ENCODE measurements at places on chromosomes 12 and 14.

DNA sequence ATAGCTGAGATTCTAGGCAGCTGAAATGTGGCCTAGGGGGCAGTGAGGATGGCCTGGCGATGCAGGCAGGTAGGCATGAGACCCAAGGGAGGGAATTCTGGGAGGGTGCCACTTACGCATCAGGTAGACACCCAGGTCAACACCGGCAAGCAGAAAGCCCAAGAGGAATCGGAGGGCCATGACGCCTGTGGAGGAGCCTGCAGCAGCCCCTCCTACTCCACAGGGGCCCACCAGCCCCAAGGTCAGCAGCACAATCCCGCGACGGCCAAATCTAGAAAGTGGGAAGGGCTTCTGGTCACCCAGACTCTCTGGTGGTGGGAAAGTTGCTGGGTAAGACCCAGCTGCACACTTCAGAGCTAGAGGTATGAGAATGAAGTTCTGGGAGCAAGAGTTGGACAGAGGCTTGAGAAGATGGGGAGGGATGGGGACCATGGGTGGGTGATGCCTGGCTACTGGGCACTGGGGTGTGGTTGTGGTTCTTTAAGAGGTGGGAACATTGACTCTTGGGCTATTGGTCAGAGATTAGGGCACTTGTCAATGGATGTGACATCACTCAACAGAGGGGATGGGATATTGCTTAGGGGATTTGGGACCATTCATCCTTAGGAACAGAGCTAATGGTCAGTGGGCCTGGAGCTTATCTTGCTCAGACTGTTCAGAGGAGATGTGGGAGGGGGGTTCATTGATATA is 3.4 kb downstream of the SLC22A17 start:
- DNase-seq = no peak

GRCh38 chr12:102879144-102879763 is 37.8 kb downstream of the PAH start:
- no peak for DNase-seq

DNA sequence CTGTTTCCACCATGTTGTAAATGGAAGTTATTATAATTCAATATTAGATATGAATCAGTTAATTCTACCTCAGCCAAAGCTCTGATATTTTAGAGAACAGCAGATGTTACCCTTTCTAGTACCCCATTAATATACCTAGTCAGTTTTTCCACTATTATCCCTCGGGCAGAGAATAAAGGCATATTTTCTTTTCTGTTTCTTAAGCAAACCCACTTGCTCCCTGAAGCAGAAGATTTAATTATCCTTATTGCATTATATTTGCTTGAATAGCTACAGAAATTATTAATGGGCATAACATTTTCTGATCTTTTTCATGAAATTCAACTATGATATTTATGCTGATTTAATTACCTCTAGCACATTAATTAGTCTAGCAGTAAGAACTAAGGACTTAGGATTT is 832.9 kb upstream of the FBXO33 start:
- DNase-seq = no peak

GRCh38 chr12:123270214-123271000 is 1.2 kb downstream of the CDK2AP1 start:
- no peak for DNase-seq

DNA sequence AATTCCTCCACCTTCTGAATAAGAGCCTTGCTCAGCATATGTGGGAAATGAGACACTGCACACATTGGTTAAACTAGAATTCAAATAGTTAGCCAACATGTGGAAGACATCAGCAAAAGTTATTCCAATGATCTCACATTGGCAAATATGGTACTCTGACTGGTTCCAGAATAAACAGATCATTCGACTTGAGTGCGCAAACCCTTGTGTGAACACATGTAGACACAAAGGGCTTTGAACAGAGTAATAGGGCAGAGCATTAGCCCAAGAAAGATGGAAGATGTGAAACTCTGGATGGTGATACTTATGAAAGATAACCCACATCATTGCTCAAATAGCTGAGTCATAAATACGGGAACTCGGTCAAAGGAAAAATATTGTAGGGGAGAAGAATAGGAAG is 1133.4 kb upstream of the SEL1L start:
- no peak for DNase-seq

Data from stimulated activated CD4-positive, alpha-beta T cell treated with anti-CD3 and anti-CD28 coated beads, Interleukin-12 subunit alpha, Interleukin-12 subunit beta, amount 100 ng/mL, for 24 hours (primary cell).